ENCODE measurements at places on chromosomes 3 and 15.

- DNase-seq, result no peak
These were observed 134.8 kb downstream of the AKAP13 start for GRCh38 chr15:85515212-85515611.

DNA sequence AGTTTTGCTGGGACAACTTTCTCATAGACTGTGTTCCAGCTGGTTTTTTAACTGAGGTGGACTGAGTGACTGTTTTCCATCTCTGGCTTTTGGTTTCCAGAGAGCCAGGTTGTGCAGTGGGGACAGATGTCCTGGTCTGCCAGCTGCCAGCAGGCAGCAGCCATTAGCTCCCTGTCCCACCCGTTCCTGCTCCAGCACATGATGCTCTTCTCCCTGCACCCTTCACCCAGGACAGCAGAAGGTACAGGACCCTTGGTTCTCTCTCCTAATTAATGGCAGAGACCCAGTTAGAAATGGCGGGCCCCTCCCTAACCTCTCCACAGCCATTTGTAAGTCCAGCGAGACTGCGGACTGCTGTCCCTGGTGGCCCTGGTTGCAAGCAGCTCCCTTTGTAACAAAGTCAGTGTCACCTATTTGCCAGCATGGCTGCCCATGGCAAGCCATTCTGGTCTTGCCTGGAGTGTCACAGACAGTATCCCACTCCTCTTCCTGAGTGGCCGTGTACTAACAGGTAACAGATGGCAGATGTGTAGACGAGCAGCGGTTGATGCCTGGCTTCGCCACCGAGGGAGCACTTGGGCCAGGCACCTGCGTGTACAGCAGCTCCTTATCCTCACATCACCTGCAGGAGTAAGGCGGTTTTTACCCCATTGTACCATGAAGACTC, 148.3 kb downstream of the DNAJB8 start:
- no peak for DNase-seq

- no peak for DNase-seq
These were observed 25.8 kb downstream of the NAALADL2 start for GRCh38 chr3:174884776-174885568.

DNA sequence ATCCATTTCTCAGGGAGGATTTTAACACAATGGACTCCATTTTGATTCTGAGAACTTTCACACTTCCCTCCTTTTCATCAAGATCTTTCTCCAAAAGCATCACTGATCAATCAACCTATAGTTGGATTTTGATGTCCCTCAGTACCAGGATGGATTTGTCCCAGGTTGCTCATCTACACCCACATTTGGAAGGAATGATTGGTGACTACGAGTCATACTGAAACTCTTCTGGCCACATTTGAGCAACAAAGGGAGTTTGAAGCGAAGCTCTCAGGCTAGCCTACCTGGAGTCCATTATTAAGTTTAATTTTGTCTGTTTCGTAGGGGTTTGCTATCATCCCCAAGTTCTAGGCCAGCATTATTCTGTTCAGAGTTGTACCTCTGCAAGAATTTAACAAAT, 31.3 kb upstream of the ATP8B4 start:
- DNase-seq, result no peak

- peak; percentile 72 for DNase-seq
These were observed 43.9 kb downstream of the THBS1 start for GRCh38 chr15:39624806-39625205.

DNA sequence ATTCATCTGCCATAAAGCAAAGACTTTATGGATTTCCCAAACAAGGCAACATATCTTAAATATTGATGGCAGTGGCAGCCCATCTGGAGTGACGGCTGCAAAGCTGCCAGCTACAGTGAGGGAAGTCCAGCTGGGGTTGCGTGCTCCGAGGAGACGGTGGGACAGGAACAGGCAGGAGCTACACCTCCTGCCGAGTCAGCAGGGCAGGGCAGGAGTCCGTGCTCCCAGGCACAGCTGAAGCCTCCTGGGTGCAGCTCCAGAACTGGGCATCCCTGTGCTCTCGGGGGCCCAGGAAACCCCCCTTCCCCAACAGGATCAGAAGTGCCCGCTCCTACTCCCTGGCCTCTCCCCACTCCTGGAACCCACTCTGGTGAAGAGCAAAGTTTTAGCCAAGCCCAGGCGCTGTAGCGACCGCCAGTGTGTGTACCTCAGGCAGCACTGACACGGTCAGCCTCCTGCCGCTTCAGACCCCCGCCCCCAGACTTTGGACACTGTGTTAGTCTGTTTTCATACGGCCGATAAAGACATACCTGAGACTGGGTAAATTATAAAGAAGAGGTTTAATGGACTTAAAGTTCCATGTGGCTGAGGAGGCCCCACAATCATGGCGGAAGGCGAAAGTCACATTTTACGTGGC, 556.4 kb upstream of the CCDC54 start:
- no peak for DNase-seq

- no peak for DNase-seq
These were observed 67.1 kb downstream of the MB21D2 start for GRCh38 chr3:192850451-192850981.

- no peak for DNase-seq
These were observed 13.5 kb upstream of the IMPG2 start for GRCh38 chr3:101333883-101334282.

- no peak for DNase-seq
These were observed 32.1 kb downstream of the DLG1 start for GRCh38 chr3:197266331-197266730.

DNA sequence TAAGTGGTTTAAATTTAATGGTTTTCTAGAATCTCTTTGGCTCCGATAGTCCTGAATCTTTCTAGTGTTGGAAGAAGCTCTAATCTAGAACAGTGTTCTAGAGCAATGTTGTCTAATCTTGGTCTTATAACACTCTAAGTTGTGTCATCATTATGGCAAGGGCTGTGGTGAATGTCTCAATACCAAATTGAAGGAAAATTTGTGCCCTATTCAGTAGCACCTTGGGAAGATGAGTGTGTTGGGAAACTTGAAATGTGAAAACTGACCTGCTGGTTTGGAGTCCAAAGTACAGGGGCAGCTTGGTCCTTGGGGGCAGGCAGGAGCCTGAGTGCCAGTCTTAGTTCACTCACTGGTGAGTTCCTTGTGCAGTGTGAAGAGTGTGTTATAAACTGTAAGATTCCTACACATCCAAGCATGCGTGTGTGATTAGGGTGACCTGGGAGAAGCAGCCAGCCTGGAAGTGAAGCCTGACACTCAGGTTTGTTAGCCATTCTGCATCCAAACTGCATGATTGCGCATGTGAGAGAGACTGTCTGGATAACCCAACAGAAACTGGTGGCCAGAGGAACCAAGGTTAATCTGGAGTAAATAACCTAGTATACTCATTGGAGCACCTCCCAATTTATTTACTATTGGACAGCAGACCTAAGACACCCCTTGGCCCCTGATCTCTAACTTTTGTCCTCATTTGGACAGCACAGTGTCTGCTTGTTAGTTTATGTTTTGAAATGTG, 14.6 kb downstream of the ZNF592 start:
- DNase-seq, result no peak

DNA sequence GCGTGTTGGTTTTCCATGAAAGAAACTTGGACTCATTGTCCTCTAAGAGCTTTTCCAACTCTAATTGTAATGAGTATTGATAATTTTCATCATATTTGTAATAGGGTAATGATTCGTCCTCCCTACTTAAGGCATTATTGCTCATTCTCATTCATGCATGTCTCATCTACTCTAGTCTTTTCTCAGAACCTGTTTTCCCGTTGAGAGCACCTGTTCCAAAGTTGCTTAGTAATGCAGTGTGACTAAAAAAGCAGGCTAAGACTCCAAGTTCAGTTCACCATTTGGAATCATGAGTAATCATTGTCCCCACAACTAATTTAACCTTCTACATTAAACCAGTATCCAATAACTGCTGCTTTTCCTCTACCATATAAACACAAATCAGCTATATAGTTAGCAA, 84.0 kb downstream of the FILIP1L start:
- no peak for DNase-seq

DNA sequence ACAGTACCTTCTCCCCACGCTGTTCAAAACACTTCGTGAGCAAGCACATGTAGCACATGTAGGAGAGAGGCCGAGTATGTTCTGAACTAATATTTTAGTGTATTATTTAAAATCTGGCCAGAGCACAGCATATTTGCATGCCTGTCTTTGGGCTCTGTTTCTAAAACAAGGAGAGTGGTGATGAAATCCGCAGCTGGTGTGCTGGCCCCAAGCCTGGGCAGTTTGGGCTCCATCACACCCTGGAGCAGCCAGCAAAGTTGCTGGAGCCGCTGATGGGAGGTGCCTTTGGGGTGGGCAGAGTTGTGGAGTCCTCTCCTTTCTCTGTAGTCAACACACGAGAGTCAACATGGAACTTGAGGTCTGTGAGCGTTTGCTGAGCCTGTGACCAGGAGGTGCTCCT, 116.6 kb downstream of the SLCO3A1 start:
- peak; percentile 39 for DNase-seq

- DNase-seq, result no peak
These were observed 48.3 kb upstream of the PRR20G start for GRCh38 chr3:127336101-127336500.

GRCh38 chr15:91966194-91966552, 112.7 kb downstream of the SLCO3A1 start:
- DNase-seq, result no peak

GRCh38 chr3:10194328-10195071, 29.8 kb downstream of the IRAK2 start:
- DNase-seq, result no peak

DNA sequence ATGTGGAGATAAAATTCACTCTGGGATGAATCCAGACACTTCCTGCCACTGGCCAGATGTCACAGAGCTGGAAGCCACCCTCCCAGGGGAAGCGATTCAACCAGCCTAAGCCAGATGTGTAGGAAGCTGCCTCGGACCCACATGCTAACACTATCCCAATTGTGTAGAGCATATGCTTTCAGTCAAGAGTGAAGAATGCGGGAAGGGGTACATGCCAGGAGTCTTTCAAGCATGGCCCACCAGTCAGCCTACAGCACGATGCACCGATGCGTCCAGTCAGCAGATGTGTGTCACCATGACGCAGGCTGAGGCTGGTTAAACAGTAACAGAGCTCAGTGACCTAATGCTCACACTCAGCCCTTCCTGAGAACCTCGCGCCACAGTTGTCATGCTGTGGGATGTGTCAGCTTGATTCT, 38.8 kb upstream of the BNC1 start:
- DNase-seq, result peak; percentile 76

GRCh38 chr15:86399041-86399954, 319.6 kb downstream of the AGBL1 start:
- DNase-seq, result no peak

DNA sequence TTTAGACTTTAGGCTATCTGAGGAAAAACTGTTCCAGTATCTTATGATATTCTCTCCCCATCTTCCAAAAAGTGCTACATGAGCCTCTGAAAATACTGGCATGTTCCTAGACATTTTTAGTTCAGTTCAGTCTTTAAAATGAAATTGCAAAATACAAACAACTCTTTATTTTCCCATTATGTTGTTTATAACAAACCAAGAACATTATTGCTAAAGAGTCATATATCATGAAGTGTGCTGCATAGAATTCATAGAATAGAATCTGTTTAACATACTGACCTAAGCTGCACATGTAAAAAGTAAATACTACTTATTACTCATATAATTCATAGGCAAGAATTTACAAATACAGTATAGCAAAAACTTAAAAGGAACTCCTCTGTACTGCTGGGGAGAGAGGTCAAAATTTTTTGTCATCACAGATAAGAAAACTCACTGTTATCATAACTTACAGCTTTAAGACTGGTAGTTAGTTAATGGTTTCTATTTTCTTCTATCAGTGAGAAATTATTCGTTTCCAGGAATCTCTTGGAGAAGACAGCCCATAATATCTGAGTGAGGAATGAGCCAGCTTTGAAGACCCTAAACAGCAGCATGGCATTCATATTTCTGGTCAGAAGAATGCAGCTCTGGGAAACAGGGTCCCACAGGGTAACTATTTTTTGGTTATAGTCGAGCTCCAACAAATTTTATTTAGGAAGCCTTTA, 32.2 kb downstream of the FILIP1L start:
- DNase-seq, result no peak

DNA sequence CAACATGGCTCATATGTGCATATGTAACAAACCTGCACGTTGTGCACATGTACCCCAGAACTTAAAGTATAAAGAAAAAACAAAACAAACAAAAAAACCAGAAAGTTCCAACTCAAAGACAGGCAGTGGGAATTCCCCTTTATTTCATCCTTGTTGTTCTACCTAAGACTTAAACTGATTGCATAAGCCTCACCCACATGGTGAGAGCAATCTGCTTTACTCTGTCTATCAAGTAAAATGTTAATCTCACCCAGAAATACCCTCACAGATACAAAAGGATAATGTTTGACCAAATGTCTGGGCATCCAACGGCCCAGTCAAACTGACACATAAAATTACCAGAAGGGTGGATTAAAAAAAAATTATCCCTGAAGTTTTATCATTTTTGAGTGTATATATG, 190.9 kb upstream of the PLSCR5 start:
- DNase-seq, result no peak

- DNase-seq, result no peak
These were observed 11.9 kb downstream of the ASB7 start for GRCh38 chr15:100614336-100614735.

GRCh38 chr3:45165497-45166283, 19.5 kb upstream of the CDCP1 start:
- no peak for DNase-seq

GRCh38 chr3:7999384-7999783, 502.2 kb upstream of the LMCD1 start:
- no peak for DNase-seq

DNA sequence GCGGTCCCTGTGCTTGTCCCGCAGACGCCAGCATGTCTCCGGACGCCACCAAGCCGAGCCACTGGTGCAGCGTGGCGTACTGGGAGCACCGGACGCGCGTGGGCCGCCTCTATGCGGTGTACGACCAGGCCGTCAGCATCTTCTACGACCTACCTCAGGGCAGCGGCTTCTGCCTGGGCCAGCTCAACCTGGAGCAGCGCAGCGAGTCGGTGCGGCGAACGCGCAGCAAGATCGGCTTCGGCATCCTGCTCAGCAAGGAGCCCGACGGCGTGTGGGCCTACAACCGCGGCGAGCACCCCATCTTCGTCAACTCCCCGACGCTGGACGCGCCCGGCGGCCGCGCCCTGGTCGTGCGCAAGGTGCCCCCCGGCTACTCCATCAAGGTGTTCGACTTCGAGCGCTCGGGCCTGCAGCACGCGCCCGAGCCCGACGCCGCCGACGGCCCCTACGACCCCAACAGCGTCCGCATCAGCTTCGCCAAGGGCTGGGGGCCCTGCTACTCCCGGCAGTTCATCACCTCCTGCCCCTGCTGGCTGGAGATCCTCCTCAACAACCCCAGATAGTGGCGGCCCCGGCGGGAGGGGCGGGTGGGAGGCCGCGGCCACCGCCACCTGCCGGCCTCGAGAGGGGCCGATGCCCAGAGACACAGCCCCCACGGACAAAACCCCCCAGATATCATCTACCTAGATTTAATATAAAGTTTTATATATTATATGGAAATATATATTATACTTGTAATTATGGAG, 79.1 kb downstream of the SMAD6 start:
- DNase-seq, result no peak

DNA sequence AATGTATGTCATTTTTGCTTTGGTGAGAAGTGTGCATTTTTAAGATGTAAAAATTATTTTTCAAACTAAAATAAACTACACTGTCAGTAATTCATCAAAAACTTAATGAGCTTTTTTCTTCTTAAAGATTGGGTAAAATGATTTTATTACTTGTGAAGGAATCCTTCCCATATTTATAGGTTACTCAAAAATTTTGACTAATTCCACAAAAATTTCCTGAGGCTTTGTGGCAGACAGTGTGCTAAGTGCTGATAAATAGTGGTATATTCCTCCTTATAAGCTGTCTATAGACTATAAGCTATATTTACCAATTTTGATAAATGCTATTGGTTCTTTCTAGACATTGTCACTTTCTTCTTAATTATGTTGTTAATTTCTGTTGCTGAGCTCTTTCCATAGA, 284.5 kb upstream of the SEMA6D start:
- DNase-seq, result no peak

GRCh38 chr15:93071469-93071936, 17.5 kb downstream of the RGMA start:
- no peak for DNase-seq
